ENCODE measurements at places on chromosomes 16 and 17.
A peak's percentile ranks its signal among the peaks of the same experiment; 100 is the strongest.

DNA sequence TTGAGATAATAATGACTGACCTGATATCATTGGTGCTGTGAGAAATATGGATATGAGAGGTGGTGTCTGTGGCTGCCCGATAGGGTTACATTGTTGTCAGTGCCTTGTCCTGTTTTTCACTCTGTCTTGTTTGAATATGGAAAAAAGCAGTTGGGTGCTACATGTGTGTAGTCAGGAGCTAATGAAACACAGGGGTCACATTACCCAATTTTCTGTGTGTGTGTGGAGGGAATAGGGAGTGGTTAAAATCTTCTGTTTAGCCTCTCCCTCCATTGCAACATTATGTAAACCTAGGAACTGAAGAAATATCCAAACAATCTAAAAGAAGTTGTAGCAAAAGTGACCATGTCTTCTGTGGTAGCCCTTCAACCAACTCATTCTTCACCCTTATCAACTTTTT, 527.7 kb upstream of the SOX9 start:
- no peak for DNase-seq

DNA sequence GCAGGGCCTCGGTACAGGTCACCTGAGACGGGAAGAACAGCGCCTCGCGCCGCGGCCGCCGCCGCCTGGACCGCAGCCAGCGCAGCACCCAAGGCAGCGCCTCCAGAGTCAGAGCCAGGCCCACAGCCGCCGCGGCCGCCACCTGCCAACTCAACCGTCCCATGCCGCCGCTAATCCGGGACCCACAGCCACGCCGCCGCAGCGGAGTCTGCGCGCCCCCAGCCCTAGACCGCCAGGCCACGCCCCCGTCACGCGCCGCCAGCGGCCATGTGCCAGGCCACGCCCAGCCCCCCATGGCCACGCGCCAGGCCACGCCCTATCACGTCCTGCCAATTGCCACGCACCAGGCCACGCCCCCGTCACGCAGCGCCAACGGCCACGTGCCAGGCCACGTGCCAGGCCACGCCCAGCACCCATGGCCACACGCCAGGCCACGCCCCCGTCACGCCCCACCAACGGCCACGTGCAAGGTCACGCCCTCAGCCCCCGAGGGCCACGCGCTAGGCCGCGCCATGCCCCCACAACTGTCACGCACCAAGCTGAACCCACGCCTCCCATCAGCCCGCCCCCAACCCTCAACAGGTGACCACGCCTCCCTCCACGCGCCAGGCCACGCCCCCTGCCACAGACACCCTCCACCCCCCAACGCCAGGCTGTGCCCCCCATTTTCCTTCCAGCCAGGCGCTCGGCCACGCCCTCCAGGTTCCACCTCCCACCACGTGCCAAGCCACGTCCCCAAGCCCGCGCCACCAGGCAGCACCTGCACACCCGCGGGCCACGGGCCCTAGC, at the start of gene PLD6:
Gene PLD6, minus strand, starts transcription at position 210 of the 789 bp plus-strand sequence. Its CDS starts 47 bp downstream, at position 163.
- DNase-seq = peak; percentile 86

DNA sequence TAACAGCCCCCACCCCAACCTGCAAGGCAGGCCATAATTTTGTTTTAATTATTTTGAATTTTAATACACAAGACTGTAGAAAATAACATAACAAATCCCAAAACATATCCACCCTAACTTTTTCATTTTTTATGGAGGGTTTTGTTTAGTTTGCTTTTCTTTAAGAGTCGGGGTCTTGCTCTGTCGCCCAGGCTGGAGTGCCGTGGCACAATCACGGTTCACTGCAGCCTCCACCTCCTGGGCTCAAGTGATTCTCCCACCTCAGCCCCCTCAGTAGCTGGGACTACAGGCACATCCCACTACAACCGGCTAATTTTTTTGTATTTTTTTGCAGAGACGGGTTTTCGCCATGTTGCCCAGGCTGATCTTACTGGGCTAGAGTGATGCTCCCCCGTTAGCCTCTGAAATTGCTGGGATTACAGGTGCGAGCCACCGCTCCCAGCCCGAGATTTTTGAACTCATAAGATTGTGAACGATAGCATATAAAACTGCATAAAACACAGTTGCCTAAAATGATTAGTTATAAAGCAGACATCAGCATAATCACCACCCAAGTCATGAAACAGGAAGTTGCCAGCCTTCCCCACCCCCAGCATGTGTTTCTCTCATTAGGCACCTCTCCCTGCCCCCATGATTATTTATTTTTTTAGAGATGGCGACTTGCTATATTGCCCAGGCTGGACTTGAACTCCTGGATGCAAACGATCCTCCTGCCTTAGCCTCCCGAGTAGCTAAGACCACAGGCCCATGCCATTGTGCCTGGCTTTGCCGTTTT, 13.6 kb upstream of the DOC2B start:
- DNase-seq = no peak

DNA sequence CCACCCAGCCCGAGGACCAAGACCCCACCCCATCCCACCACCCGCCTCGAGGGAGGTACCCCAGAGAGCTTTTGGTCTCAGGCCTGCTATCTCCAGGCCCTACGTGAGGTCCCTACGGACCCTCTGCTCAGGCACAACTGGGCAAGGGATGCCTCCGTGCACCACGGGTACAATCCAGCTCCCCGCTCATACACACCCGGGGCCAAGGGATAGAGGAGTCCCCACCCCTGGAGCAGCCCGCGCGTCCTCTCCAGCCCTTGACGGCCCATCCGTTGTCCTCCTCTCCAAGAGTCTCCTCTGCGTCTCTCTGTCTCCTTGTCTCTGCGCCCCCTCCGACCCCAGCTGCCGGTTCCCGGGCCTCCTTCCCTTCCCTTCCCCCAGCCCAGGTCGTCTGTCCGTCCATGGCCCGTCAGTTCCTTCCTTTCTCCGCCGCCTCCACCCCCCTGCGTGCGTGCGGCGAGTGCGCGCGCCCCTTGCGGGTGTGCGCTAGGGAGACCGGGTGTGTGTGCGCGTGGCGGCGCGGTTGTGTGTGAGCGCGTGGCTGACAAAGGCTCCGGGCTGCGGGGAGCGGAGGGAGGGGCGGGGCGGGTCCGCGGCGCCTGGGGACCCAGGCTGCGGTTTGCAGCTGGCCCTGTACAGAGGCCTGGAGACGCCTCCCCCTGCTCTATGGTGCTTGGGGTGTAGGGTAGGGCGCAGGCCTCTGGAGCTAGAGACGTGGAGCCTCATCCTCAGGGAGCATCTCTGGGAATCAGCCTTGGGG, 930 bp downstream of the SPNS2 start:
- no peak for DNase-seq

DNA sequence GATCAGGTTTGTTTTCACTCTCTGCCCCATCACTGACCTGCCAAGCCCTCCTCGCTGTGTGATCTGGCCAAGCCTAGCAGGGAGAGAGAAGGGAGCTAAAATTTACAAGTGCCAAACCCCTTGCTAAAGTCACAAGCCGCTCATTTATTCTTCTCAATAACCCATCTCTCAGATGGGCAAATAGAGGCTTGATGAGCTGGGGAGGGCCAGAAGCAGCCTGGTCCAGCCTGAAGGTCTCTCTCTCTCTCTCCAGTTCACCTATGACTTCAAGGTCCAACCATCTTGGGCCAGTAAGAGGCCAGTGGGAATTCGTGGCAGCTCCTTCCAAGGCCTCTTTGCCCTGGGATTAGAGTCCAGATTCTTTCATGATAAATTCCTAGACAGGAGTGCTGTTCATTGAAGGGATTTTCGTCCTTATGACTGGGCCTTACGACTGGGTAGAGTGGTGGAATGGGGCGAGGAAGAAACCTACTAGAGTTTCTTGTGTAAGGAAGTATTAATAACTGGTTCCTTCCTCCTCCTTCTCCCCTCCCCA, 3.4 kb downstream of the CA7 start:
- DNase-seq = no peak

Measured in H54 (cell line).